ENCODE measurements at places on chromosomes 13 and 19.

GRCh38 chr19:23314505-23315251 is 64.5 kb upstream of the ZNF724 start:
- no peak for DNase-seq

GRCh38 chr19:48480183-48480557 is 11.0 kb downstream of the CYTH2 start:
- DNase-seq, result peak; percentile 63

GRCh38 chr13:57352114-57352513 is 185.1 kb downstream of the PRR20E start:
- DNase-seq, result no peak

GRCh38 chr13:30561511-30561910 is 56.2 kb upstream of the USPL1 start:
- DNase-seq, result no peak

DNA sequence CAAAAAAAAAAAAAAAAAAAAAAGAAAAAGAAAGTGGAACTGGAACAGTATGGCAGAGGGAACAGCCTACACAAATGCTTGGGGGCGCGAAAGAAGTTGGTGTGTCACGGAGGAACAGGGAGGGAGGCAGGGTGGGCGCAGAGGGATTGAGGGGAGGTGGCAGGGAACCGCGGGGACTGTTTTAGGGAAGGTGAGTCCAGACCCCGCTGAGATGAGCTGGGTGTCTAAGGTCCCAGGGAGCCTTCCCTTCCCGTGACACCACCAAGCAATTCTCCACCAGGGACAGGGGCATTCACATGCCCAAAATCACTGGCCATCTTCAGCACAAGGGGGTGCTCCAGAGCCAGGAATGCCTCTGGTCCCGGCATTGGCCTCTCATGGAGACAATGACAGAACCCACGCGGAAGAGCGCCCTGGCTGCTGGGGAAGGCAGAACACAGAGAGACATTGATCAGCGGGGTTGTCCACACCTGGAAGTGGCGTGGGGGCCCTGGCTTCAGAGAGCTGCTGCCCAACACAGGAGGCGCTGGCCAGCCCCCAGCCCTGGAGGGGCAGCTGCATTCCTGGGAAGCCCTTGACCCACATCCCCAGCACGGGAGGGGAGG is 6.9 kb downstream of the PEAK3 start:
- DNase-seq, result peak; percentile 74

GRCh38 chr19:41595258-41595889 is 19.4 kb downstream of the CEACAM21 start:
- DNase-seq, result no peak

DNA sequence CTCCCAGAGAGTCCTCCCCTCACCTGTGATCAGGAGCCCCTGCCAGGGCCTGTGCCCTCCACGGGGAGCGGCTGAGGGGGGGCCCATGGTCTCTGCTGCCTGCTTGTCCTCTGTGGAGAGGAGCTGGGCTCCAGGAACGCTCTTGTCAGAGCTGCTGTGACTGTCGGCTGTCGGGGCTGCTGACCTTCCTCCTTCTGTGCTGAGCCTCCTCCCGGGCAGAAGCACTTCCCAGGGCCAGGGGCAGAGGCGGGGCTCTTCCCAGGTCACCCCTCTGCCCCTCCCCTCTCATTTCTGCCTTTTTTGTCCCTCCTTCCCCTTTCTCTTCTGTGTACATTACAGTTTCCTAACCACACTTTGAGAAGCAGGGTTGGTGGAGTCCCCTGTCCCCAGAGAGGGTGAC is at the start of gene CEACAM4:
Gene CEACAM4 (minus strand): TSS at position 198 of the 400 bp plus-strand sequence. CDS start 111 bp downstream, at position 87.
- no peak for DNase-seq

DNA sequence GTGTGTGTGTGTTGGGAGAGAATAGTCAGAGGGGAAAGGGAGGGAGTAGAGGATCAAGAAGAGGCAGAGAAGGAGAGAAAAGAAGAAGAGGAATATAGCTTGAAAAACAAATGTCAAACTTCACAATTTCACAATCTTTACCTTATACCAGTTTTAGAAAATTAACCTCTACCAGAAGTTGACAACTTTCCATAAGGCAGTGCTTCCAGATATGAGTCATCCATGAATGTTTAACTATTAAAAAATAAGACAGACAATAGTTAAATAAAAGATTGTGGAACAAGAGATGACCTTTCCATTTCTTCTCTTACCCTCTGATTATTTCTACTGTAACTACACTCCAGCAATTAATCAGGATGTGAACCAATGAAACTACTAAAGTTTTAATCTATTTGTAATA is 229.4 kb downstream of the ITGBL1 start:
- DNase-seq, result no peak

- peak; percentile 16 for DNase-seq
These were observed 47.7 kb downstream of the DOCK9 start for GRCh38 chr13:98930151-98930591.

GRCh38 chr13:21020581-21020980 is 40.8 kb downstream of the LATS2 start:
- no peak for DNase-seq

DNA sequence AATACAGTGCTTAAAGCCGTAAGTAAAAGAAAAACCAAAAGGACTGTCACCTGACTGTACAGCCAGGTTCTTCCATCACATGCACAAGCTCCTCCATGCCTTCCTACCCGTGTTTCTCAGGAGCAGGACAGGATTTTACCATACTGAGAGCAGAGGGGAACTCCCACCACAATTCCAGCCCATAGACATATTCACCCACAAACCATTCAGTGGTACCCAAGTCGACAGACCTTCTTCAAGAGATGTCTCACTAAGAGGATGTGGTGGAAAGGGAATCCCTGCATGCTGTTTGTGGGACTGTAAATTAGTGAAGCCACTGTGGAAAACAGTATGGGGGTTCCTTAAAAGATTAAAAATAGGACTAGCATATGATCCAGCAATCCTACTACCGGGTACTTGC is 66.9 kb upstream of the DOCK9 start:
- DNase-seq, result no peak

GRCh38 chr13:34507630-34508029 is 434.4 kb upstream of the NBEA start:
- no peak for DNase-seq

DNA sequence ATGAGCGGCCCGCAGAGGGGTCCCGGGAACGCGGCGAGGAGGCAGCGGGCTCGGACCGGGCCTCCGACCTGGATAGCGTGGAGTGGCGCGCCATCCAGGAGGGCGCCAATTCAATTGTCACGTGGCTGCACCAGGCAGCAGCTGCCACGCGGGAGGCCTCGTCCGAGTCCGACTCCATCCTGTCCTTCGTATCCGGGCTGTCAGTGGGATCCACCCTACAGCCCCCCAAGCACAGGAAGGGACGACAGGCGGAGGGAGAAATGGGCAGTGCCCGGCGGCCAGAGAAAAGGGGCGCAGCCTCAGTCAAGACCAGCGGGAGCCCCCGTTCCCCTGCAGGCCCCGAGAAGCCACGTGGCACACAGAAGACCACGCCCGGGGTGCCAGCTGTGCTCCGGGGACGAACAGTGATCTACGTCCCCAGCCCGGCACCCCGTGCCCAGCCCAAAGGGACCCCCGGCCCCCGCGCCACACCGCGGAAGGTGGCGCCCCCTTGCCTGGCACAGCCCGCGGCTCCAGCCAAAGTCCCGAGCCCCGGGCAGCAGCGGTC is 10.7 kb downstream of the C19orf25 start:
- no peak for DNase-seq

GRCh38 chr13:85277748-85278147 is 521.5 kb downstream of the SLITRK6 start:
- DNase-seq, result no peak

GRCh38 chr13:100234006-100234405 is 145.1 kb downstream of the PCCA start:
- no peak for DNase-seq

- peak; percentile 8 for DNase-seq
These were observed 7.3 kb downstream of the ADPRHL1 start for GRCh38 chr13:113445791-113446487.

GRCh38 chr13:99214232-99214631 is 13.6 kb downstream of the UBAC2 start:
- no peak for DNase-seq

DNA sequence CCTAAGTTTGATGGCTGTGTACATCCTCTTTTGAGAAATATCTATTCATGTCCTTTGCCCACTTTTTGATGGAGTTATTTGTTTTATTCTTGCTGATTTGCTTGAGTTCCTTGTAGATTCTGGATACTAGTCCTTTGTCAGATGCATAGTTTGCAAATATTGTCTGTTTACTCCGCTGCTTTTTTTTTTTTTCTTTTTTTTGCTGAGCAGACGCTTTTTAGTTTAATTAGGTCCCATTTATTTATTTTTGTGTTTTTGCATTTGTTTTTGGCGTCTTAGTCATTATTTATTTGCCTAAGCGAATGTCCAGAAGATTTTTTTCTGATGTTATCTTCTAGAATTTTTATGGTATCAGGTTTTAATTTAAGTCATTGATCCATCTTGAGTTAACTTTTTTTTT is 114.9 kb downstream of the GPC6 start:
- no peak for DNase-seq

Measured in anterior cingulate cortex (tissue), 58 donors.